RWPE2 (cell line): ENCODE measurements at places on chromosomes 16 and 17.
A peak's percentile ranks its signal among the peaks of the same experiment; 100 is the strongest.

- no peak for DNase-seq
Measured at GRCh38 chr17:74217888-74218287, 4.5 kb downstream of the TTYH2 start.

DNA sequence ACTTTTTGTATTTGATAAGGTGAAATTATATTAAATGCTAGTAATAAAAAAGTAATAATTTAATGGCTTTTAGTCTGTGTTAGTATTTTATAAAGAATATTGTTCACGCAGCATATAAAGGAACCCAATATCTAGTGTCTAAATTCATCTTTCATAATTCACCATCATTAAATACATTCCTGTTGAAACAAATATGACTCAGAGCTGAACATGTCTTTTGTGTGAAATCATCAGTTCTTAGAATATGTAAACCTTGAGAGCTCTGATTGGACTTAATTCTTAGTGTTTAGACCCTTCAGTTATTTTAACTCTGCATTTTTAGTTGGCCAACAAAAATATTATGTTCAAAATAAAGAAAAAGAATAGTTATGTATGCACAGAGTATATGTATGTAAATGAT lies 71.8 kb downstream of the ABHD15 start:
- no peak for DNase-seq

DNA sequence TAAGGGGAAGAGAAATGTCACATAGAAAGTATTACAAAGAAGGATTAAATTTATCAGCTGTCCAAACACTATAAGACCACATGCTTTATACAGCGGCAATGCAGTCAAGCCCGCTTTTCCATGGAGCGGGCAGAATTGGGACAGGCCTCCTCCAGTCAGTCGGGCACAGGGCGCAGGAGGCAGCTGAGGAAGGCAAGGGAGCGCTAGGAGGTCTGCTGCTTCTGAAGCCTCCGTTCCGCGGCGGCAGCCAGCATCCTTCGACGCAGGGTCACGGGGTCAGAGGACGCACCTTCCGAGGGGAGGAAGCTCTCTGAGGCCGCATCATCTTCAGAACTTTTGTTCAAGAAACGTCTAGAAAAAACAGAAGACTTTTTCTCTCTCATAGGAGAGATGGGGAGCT lies 62.6 kb downstream of the AMFR start:
- DNase-seq = peak; percentile 59

DNA sequence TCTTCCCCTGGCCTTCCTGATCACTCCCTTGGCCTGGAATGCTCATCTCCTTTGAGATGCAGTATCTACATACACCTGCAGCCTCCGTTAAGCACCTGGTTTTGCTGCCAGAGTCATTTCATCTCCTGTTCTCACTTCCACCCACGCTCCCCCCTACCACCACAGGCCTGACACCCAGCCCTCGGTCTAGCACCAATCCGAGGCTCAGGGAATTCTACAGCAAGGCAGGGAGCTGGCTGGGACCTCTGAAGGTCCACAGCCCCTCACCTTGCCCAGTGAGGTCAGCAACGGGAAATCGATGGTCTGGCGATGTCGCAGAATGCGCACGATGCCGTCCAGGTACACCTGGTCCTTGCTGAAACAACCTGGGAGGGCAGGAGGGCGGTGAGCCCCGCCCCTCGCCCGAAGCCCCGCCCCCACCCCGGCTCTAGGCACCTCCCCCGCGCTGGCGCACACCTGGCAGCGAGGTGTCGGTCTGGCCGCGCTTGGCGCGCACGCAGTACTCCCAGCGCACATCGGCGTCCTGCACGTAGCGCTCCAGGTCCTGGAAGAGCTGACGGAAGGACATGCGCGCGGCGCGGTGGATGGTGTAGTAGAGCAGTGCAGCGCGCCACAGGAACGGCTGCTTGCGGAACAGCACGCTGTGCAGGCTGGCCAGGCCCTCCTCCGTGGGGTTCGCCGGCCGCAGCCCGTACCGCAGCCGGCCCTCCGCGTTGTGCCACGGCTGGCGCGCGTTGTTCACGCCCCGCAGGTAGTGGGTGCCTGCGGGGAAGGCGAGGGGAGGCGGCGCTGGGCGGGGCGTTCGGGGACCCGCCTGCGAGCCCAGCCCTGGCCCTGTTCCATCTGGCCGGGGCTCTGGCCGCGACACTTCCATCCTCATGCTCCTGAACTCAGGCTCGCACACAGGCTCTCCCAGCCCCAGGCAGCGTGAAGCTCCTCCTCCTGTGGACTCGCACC lies 5.7 kb downstream of the MATCAP1 start:
- DNase-seq = peak; percentile 99

DNA sequence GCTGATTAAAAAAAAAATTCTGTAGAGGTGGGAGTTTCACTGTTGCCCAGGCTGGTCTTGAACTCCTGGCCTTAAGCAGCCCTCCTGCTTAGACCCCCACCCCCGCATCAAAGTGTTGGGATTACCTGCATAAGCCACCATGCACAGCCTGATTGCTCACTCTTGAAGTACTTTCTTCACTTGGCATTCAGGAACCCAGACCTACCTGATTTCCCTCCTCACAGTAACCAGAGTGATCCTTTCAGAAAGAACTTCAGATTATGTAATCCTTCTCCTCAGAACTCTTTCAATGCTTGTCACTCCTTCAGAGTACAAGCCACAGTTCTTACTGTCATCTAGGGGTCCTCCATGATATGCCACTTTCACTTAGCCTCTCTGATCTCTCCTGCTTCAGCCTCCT lies 1.4 kb downstream of the EFCAB13 start:
- no peak for DNase-seq

DNA sequence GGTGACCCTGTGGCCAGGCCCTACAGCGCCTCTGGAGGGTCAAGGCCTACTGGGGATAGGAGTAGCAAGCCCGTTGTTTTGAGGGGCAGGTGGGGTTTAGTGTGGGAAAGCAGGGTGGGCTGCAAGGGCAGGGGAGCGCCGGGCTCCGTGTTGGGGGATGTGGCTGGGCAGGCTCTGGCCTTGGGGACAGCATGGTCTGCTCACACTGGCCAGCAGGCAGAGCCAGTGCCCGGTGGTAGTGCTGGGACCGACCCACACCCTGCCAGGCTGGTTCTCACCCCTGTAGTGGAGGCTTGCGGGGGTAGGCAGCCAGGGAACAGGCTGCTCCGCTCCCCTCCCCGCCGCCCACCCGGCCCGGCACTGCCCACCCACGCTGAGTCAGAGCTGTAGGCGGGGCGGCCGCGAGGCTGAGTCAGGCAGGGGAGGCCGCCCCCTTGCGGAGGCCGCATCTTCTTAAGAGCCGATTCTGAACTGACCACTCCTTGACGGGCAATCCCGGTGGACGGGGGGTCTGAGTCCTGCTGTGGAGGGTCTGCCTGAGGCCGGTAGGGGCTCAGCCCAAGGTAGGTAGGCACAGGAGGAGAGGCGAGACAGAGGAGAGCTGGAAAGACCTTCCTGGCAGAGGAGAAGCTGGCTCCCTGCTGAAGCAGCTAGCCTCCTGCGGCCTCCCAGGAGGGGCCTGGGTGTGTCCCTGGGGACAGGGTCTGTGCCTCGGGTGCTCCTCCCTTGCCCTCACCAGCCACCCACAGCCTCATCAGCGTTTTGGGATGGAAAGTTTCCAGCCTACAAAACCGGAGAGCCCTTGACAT lies 62.4 kb downstream of the BAIAP2 start:
- no peak for DNase-seq

DNA sequence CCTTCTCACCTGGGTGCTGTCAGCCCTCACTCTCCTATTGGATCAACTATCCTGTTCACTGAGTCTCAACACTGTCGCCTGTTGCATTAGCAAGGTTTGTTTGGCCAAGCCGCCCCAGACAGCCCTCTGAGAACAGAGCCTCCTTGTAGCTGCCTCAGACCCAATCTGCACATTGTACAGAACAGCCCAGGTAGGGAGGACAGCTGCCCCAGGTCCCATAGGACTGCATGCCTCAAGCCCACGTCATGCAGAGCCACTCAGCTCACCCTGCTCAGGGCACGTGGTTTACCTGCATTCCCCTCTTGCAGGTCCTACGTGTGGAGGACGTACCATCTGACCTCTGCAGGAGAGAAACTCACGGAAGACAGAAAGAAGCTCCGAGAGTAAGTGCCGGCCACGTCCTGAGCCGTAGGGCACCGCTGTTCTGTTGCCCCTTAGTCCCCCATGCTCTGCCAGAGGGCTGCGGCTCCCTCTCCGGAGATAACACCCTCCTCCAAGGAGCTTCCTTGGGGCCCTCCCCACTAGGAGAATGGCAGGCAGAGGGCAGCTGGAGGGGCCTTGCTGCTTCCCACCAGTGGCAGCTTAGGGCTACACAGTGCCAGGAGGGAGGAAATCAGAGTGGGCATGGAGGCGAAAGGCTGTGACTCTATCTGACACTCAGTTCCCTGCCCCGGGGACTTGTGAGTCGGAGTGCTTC lies 2.8 kb downstream of the SNRNP25 start:
- DNase-seq = no peak

DNA sequence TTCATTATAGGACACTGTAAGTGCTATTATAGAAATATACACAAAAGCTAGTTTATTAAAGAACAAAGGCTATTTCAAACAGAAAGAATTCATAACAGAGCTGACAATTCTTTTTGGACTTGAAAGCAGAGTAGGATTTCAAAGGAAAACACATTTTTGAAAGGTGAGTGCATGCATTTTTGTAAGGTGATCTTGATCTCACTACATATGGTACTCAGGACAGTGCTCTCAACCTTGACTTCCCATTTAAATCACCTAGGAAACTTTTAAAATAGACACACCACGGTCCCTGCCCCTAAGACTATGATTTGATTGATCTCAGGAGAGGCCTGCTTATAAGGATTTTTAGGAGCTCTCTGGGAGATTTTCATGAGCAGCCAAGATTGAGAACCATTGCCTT lies 1362.0 kb downstream of the CDH8 start:
- DNase-seq = no peak
